ENCODE measurements at places on chromosomes 3 and 15.

DNA sequence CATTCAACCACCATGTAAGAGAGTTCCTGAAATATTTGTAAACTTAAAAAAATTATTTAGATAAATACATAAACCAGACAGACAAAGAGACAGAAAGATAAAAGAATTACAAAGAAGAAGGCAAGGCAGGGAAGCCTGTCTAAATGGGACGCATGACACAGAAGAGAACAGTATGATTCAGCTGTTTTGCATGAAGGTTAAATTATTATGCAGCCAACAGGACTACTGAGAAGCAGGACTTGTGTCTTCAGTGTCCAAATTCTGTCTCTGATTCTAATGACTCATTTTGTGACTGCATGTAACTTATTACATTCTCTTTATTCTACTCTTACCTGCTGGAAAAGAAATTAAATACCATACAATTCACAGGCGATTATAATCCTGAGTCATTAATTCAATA is 340.4 kb upstream of the KCNMB2 start:
- no peak for DNase-seq

GRCh38 chr3:18891641-18892040 is 256.7 kb upstream of the KCNH8 start:
- DNase-seq, result no peak

- DNase-seq, result no peak
Measured at GRCh38 chr15:48541341-48542278, 103.9 kb downstream of the FBN1 start.

- no peak for DNase-seq
Measured at GRCh38 chr3:35784169-35784568, 144.8 kb downstream of the ARPP21 start.

GRCh38 chr15:40038275-40038637 is 725 bp downstream of the SRP14 start:
- no peak for DNase-seq

DNA sequence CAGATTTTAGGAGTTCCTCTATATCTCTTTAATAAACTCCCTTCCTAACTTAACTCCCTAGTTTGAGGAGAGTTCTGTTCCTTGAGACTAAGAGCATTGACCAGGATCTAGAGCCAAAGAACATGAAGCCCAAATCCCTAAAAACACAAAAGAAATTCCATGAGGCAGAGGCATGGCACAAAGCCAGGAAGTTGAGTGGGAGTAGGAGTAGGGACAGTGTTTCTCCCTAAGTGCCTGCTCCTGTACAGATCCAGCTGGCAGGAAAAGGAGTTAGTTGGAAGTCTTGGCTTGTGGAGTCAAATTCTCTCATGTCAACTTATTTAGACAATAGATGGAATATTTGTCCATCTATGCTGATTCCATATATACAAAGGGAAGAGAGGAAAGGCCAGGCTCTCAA is 11.4 kb downstream of the ACTC1 start:
- no peak for DNase-seq

GRCh38 chr3:163878396-163878795 is 1199.9 kb downstream of the SI start:
- DNase-seq, result no peak

- DNase-seq, result no peak
Measured at GRCh38 chr3:37456270-37456708, 281.9 kb upstream of the LRRFIP2 start.

GRCh38 chr3:112693186-112693585 is 52.2 kb upstream of the CCDC80 start:
- no peak for DNase-seq

- no peak for DNase-seq
Measured at GRCh38 chr3:58158442-58159153, 52.2 kb downstream of the DNASE1L3 start.

DNA sequence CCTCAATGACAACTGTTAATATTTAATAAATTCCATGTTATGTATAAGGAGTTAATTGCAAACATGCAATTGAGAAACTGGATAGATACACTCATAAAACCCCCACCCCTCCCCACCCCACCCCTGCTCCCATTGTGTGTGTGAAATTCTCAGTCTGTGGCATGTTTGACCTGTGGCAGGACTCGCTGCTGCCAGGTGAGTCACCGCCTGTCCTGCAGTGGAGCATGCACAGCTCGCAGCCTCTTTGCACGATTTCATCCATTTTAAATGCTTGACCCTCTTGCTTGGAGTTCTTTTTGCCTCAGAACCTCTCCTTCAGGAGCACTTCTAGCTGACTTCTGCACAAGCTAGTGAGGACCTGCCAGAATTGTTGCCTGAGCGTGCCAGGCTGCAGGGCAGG is 5.3 kb upstream of the APEH start:
- DNase-seq, result no peak

DNA sequence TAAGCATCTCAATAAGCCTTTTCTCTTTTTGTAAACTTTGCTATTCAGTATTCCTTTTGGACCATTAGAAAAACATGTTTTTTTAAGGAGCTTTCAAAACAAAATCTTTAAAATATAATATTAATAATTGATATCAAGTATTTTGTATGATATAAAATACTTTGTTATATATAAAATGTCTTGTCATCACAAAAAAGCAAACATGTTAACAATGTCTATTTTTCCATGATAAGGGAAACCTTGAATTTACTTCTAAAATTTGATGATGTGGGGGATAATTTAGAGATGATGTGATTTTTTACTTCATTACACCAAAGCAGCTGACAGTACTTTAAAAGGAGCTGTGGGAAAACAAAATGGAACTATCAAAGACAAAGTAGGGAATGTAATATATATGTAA is 887.7 kb downstream of the SI start:
- DNase-seq, result no peak

- DNase-seq, result no peak
Measured at GRCh38 chr3:143584474-143584873, 263.8 kb downstream of the SLC9A9 start.

DNA sequence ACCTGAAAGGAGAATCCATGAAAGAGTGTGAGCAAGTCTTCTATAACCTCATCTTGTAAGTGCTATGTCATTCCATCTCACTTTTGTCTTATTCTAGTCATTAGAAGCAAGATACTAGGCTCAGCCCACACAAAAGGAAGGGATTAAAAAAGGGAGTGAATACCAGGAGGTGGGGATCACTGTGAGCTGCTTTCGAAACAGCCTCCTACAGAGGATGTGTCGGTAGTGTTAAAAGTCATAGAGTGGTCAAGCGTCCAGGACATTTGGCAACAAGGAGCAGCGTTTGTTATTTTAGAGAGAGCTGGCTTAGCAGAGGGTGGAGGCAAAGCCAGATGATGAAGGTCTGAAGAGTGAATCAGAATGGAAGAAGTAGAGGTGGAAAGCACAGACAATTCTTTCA is 11.7 kb upstream of the ZNF148 start:
- no peak for DNase-seq

Data from RPMI8226 (cell line).